ENCODE measurements at places on chromosomes 4 and X.

GRCh38 chr4:91984466-91984865 is 319.3 kb upstream of the GRID2 start:
- DNase-seq = no peak

- DNase-seq = no peak
Measured at GRCh38 chr4:148345509-148345908, 96.7 kb downstream of the NR3C2 start.

GRCh38 chr4:165299399-165300060 is 27.9 kb upstream of the MSMO1 start:
- DNase-seq = no peak

GRCh38 chr4:1178300-1179088 is 6.1 kb upstream of the SPON2 start:
- DNase-seq = no peak

GRCh38 chr4:53098681-53099121 is 236.6 kb downstream of the RASL11B start:
- DNase-seq = no peak
